ENCODE measurements at places on chromosomes 6 and 20.

DNA sequence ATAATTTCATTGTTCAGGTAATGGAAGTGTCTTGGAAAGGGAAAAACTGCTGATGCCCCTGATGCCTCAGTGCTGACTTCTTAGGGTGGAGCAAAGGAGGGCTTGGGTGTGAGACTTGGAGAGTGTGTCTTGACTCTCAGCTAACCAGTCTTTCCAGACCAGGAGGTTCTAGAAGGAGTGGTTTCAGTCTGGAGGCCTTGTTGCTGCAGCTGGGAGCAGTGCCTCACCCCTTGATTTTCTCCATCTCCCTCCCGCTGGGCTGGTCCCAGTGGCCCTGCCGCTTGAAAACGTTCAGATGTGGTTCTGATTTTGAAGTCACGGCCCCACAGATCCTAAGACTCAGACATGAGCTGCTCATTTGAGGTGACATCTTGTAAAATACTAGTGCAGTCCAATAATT, 5.4 kb downstream of the DSP start:
- no peak for DNase-seq

GRCh38 chr6:124400261-124400999, 561.8 kb upstream of the RNF217 start:
- no peak for DNase-seq

DNA sequence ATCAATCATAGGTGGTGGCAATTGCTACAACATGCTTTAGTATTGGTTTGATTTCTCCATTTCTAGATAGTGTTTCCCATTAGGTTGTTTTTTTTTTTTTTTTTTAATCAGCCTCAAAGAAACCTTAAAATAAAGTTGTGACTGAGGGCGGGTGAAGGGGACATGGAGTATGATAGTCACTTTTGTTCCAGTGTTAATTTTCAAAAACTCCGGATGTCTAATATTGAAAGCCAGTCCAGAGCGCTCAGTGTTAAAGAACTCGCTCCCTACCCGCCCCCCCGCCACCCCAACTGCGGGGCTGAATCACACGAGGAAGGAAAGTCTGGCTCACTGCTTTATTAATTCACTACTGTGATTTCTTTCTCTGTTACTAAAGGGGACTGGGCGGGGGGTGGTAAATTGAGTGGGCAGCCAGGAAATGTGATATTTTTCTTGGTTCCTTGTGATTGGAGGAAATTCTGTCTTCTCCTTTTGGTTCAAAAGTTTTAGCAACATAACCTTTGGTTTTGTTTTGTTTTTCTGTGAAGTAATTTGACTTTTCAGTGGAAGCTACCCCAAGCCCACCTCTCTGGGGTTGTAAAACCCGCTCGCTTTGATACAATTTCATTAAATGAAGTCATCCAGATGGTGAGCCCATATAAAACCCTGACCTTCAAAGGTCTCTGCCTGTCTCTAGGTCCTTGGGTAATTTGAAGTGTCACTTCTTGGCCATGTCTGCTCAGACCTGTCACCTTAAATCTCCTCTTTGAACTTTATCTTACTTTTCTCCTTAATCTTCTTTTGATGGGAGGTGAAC, 38.0 kb downstream of the TNFAIP3 start:
- DNase-seq = no peak

- no peak for DNase-seq
Measured at GRCh38 chr6:79614326-79615305, 16.5 kb upstream of the SH3BGRL2 start.

DNA sequence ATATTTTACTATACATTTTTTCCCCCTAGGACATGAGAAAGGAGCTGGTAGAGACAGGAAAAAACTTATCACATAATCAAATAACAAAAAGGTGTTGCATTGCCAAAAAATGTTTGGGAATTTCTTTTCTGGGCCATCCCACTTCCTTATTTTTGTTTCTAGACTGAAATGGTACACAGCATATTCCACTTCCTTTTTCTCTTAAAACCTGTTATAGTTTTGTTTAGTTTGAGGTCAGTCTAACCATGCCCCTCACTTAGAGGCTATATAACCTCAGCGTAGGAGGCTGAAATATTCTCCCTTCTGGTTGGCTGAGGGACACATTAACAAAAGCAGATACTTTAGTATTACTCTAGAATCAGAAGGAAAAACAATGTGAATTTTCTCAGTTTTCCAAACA, 323.9 kb downstream of the GJA1 start:
- no peak for DNase-seq

DNA sequence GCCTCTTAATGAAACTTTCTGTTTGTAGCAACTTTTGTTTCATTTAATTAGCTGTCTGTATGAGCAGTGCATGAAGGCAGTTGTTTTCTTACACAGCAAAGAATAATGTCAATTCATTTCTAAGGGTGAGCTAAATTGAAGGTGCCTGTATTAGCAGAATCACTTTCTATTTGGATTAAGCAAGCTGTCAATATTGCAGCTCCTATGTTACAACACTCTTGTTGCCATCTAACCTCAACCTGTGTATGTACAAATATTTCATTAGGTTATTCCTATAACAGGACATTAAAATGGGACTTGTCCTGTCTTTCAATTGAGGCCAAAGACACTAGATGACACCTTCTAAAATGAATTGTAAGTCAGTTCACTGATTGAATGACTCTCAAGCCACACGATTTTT, 647.5 kb downstream of the UTRN start:
- no peak for DNase-seq

- DNase-seq = no peak
Measured at GRCh38 chr6:35782424-35782823, 1.6 kb downstream of the CLPSL1 start.
